T-helper 22 cell (primary cell): ENCODE measurements at places on chromosomes 6 and 20.

DNA sequence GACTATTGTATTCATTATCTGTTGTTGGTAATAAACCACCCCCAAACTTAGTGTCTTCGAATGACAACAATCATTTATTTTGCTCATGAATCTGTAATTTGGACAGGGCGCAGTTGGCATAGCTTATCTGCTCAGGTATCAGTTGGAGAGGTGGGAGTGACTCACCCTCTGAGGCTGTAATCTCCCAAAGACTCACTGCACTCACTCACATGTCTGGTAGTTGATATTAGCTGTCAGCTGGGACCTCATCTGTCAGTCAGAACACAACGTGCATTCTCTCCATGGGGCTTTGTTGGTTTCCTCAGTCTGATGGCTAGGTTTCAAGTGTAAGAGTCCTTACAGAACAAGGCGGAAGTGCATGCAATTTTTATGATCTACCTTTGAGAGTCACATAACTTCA is 219.0 kb upstream of the PRND start:
- DNase-seq, result no peak

DNA sequence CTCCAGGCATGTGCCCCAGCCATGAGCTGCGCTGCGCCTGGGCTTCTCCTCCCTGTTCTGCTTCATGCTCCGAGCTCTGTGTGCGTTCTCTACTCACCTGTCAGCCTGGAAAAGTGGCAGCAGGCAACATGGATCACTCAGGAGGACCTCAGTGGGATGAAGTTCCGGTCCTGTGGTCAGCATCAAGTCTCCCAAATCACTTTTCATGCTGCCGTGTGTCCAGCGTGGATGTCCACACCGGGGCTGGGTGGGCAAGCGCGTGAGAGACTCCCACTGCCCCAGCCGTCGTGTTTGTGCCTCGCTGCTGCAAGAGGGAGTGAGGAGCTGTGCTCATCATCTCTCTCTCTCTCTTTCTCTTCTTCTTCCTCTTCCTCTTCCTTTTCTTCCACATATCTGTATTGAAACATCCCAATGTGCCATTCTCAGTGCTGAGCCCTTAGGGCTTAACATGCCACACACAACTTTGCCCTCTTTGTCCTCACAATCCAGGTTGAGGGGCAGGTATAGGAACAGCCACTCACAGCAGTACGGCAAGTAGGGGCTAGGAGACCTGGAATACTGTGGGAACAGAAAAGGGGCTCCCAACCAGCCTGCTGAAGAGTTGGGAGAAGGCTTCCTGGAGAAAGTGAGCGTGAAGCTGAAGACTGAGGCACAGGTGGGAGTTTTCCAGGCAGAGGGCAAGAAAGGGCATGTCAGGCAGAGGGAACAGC is 3.8 kb upstream of the PDYN start:
- DNase-seq, result no peak

GRCh38 chr6:111666847-111667246 is 61.2 kb upstream of the TRAF3IP2 start:
- no peak for DNase-seq

- no peak for DNase-seq
Measured at GRCh38 chr6:87628881-87629280, 38.9 kb downstream of the ORC3 start.

GRCh38 chr6:114343782-114344144 is 940 bp upstream of the HS3ST5 start:
- no peak for DNase-seq
